NCI-H526 treated with DMSO at 0.1 percent for 48 hours (cell line): ENCODE measurements at places on chromosomes 5 and 9.

- no peak for DNase-seq
Measured at GRCh38 chr9:17216646-17217045, 81.8 kb downstream of the CNTLN start.

- DNase-seq, result no peak
Measured at GRCh38 chr9:87113874-87114273, 166.6 kb upstream of the GAS1 start.

GRCh38 chr5:148458036-148458888 lies 74.5 kb downstream of the FBXO38 start:
- DNase-seq, result no peak

GRCh38 chr5:138979684-138980280 lies 104.6 kb upstream of the LRRTM2 start:
- DNase-seq, result no peak

DNA sequence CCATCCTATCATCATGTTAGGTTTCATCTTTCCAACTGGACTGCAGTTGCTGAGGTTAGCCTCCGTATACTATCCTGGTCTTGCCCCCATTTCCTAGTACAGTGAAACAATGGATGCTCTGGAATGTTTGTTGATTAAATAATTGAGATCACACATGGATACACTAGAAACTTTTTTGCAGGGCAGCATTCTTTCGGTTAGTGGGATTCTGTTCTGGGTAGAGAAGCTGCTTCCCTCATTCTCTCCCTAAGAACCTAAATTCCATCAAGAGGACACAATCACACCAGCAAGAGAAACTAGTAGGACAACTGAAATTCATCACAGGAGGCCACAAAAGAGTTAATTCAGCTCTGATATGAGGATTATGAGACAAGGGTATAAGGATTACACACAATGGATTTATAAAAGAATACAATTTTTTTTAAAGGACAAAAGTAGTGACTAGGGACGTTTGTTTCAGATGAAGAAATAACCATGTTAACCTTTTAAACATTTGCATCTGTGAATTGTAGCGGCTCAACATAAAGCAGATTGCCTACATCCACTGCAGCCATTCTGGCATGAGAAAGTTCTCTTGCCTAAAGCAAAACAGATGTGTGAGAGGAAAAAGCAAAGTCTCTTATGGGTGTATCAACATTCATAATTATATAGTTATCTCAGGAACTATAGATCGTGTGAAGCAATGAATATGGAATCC lies 162.7 kb upstream of the LHFPL2 start:
- DNase-seq, result no peak

DNA sequence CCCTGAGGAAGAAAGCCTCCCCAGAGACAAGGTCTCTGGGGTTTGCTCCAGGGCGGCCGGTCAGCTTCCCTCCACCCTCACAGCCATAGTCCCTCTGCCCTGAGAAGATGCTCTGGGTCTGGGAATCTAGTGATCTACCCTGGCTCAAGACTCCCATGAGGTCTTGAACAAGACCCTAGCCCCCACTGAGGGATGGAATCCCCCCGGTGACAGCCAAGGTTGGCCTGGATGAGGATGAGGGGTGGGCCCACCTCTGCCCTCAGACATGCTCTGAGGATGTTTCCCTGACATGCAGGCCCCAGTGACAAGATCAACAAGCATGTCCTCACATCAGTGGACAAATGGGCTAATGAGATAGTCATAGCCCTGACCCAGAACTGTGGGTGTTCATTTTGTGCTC lies 138.6 kb downstream of the C5orf15 start:
- no peak for DNase-seq

GRCh38 chr5:88660947-88661805 lies 221.8 kb downstream of the MEF2C start:
- DNase-seq, result peak; percentile 93

DNA sequence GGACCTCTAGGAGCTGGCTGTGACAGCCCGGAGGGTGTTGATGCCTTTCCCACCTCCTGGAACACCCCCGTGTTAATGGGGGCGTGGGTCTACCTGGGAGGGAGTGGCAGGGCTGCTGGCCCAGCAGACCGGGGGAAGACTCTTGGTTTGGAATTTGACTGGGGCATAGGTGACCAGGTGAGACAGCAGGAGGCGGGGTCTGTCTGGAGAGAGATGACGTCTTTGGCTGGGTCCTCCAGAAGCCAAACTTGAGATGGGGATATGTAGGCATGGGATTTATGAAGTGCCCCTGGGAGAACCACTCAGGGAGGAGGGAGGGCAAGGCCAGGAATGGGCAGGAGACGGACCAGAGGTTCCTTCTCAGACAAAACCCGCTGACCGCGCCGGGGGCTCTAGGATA lies 42.6 kb downstream of the NEK6 start:
- no peak for DNase-seq

DNA sequence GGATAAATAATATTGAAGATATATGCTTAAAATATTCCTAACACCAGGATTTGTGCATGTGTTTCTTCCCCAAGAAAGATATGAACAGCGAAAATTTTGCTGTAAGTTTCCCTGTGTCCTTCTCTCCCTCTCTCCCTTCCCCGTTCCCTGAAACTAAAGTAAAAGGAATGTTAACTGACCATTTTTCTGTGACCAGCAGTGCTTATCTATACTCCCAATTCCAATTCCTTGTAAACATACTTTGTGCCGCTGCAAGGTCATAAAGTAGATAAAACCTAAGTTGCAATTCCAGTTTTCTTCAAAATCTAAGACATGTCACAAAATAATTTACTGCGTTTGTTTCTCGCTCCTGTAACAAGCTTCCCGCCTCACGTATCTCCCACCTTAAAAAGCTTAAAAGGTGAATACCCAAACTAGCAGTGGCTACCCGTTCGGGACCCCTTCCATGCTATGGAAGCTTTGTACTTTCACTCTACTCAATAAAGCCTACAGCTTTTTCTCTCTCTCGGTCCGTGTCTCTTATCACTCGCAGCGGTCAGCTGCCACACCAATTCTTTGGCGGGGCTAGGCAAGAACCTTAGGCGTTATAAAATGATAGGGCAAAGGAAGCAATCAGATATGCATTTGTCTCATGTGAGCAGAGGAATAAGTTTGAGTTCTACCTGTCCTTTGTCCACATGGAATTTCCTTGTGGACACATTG lies 1798.0 kb downstream of the EFNA5 start:
- no peak for DNase-seq

GRCh38 chr9:135365013-135365768 lies 114.4 kb upstream of the PPP1R26 start:
- no peak for DNase-seq

- no peak for DNase-seq
Measured at GRCh38 chr9:124503713-124504529, 3.3 kb downstream of the NR5A1 start.

DNA sequence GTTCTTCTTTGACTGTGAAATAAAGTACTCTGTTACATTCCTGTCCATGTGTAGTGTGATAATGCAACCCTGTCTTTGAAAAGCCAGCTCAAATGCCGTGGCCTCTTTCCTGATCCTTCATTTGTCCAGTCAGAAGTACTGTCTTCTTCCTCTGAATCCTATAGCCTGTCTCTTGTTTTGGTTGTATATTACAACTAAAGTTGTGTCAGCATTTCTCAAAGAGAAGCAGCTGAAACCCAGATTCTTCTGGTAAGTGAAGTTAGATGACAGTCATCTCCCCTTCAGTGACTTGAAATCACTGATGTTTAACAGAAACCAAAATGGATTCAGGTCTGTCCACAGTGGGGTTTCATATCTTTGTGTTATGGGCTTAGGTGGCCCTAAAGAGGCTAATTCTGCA lies 196.2 kb downstream of the PCSK1 start:
- DNase-seq, result no peak

GRCh38 chr9:112064871-112065270 lies 110.2 kb downstream of the SUSD1 start:
- no peak for DNase-seq

- no peak for DNase-seq
Measured at GRCh38 chr5:61673007-61673735, 341.1 kb downstream of the ZSWIM6 start.

DNA sequence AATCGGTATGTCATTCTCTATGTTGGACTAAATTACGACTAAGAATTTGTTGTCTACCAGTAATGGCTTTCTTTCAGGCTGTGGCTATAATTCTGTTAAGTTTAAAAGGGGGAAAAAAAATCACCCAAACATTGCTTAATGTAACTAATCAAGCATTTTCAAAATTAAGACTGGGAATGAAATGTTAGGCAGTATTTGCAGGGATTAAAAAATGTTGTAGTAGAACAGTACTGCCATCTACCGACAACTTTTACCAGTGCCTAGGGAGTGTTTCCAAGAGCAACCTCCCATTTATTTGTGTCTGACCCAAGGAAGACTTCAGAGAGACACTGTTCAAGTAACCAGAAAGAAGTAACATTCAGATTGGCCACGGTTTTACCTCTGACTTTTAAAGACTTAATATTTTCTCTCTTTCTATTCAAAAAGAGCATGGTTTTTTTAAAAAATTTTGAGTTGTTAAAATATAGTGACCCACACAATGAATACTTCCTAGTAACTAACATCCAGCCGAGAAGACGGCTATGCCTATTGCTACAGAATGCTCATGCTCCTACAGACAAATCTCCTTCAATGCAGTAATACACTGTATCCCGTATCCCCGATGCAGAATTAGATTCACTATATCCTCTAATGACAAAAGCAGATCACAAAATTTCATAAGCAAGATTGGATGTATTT lies 92.4 kb downstream of the ARL15 start:
- DNase-seq, result peak; percentile 37

- no peak for DNase-seq
Measured at GRCh38 chr9:136697821-136698526, 10.7 kb upstream of the AGPAT2 start.

DNA sequence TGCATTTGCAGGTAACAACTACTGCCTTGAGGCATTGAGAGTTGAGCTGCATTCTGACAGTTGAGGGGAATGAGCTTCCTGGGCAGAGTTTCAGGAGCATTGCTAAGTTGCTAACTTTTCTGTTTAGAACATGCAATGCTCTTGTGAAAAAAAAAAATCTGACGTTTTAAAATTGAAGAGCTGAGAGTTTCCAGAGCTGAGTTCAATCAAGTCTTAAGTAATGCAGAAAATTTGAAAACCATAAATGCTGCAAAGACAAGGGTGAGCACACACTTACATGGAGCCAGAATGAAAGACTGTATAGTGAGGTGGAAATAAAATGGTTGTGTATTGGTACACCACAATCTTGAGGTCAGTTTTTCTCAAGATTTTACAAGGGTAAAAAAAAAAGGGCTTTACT lies 166.0 kb downstream of the GABRB2 start:
- no peak for DNase-seq

GRCh38 chr9:20040991-20041696 lies 252.3 kb upstream of the SLC24A2 start:
- DNase-seq, result no peak

GRCh38 chr5:173441053-173441628 lies 112.9 kb upstream of the STC2 start:
- no peak for DNase-seq

DNA sequence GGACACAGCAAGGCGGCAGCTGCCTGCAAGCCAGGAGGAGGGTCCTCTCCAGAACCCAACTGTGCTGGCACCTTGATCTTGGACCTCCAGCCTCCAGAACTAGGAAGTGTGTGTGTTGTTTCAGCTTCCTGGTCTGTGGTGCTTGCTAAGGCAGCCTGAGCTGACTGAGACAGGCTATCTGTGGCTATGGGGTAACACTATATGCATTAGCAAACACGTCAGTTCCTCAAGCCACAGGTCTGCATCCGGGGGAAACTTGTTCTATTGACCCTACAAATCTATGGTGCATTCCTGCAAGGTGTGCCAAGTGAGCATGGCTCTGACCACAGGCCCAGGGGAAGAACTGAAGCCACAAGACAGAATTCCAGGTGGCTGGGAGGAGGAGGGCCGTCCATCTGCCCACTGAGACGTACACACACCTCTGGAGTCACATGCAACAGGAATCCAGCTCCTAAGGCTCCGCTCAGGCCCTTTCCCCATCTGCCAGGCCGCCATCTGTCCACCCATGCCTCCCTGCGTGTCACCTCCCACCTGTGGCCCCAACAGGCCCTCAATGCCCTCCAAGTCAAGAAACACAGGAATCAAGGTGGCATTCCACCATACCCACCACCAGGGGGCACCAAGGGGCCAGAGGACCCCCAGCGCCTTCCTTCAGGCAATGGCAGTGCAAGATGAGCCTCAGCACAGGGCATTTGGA lies 174.9 kb downstream of the ROR2 start:
- DNase-seq, result no peak

GRCh38 chr5:168073991-168074800 lies 217.2 kb upstream of the WWC1 start:
- no peak for DNase-seq
